ENCODE measurements at places on chromosomes 4 and X.
A peak's percentile ranks its signal among the peaks of the same experiment; 100 is the strongest.

DNA sequence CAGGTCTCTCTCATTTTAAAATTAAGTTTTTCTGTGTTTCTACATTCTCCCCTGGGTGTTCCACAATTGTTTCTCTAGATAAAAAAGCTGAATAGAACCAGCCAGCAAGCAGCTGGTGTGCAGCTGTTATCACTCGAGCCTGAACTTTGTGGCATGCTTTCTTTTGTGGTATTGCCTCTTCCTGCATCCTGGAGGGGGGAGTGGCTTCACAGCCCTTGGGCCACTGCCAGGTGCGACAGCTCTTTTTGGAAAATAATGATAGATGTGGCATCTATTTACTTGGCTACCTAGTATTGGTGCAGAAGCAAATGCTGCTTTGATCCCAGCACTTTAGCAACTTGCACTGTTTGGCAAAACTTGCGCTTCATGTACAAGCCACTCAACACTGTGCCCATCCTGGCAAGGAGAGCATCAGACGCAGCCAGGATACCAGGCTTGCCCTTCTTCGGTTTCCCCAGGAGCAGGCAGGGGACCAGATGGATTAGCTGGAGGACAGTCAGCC is 69.4 kb downstream of the HMGB2 start:
- no peak for DNase-seq

DNA sequence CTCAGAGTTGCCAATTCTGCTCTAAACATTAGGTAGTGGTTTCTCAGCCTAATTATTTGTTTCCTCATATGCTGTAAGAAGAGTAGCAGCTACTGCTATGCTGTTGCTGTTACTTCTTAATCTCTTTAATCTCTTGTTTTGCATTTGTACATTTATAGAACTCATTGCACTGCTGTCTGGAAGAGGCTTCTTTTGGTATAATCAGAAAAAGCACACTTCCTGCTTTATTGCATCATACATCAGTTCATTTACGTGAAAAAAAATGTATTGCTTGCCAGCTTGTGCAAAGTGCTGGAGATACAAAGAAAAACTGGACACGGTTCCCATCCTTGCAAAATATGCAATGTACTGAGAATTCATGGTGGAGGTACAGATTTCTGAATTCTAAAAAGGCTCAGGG is 332.0 kb downstream of the GRXCR1 start:
- no peak for DNase-seq

DNA sequence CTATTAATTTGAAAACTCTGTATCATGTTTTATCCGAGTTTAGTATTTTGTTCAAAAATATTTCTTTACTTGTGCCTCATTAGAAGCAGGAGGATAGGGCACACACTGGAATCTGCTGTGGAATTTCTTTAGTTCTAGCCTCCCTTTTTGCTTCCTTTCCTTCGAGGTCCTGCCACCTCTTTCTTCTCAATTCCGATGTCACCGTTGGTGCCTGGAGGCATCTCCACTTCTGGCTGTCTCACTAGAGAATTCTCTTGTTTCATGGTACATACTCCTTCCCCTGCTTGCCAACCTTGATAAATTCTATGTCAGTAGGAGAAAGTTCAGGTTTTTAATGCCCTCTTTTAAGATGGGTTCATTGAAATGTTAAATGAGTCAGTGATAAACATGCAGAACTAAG is 140.1 kb downstream of the ANK2 start:
- no peak for DNase-seq

DNA sequence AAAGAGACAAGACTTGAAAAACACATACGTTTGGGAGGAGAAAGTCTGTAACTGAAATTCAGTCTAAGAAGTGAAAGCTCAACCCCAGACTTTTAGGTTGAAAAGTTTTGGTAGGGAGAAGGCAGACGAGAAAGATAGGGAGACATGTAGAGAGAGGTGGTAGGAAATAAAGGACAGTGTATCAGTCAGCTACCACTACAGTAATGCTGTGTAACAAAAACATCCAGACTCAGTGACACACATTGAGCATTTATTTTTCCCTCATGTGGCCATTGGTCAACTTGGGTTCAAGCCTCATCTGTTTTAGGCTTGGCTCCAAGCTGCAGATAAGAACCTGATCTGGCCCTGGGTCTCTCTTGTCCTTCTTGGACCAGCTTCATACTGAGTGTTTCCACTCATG is 26.9 kb downstream of the CCKAR start:
- no peak for DNase-seq

DNA sequence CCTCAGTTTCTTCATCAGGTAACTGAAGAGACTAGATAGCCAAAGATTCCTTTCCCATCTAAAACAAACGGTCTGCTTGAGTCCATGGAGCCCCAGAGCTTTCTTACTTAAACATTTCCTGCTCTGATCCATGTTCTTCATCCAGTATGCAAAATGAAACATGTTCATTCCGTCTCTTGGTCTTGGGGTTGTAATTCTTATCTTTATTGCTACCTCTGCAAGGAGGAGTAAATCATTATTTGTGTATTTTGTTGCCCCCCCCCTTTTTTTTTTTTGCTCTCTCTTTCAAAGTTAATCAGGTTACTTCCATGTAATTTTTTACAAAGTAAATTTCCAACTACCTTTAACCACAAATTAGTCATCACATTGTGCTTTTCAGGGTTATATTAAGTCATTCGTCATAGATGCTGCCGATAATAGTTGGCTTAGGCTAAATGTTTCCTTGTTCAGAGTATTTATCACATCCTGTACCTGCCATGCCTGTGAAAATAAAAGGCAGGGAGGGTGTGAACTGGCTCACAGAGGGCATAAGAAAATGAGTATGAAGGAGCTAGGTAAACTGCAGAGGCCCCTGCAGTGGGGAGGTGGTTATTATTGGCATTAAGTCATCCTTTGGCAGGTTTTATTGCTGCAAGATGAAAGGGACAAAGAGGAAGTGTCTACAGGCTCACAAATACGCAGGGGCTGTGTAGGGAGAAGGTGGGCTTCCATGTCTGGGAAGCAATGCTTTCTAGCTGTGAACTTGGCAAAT is 76.7 kb upstream of the HS3ST1 start:
- peak; percentile 51 for DNase-seq

GRCh38 chrX:106905064-106905708 is 2.0 kb upstream of the RIPPLY1 start:
- DNase-seq, result no peak

DNA sequence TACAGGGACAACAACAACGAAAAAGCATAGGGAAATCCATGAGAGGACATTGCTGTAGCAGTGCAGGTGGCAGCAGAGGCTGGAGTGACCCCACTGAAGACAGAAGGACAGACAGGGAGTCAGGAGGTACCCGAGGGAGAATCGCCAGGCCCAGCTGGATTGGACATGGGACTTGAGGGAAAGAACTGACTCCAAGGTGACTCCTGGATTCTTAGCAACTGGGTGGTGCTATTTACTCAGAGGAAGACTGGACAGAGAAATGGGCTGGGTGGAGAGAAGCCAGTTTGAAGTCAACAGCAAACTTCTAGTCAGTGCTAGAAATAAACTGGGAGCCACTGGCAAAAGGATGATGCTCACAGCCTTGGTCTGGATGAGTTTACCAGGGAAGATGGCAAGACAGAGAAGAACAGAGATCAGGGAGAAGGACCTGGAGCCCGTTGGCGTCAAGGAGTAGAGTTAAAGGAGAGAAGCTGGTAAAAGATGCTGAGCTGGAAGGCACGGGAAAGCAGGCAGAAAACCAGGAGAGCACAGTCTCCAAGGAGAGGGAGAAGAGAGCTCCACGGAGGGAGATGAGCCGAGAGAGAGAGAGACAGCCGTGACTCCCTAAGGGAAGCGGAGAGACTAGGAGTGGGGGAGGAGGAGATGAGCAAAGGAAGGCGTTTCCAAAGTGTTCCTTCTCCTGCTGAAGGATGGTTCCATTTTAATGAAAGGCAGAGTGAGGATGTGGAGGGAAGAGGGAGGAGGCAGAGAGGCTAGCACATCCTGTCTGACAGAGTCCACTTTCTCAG is 119.4 kb downstream of the AFAP1 start:
- no peak for DNase-seq

All from kidney glomerular epithelial cell (primary cell).